ENCODE measurements at places on chromosomes 5 and 9.

- DNase-seq = no peak
These were observed 907 bp upstream of the NR2F1 start for GRCh38 chr5:93582167-93582462.

DNA sequence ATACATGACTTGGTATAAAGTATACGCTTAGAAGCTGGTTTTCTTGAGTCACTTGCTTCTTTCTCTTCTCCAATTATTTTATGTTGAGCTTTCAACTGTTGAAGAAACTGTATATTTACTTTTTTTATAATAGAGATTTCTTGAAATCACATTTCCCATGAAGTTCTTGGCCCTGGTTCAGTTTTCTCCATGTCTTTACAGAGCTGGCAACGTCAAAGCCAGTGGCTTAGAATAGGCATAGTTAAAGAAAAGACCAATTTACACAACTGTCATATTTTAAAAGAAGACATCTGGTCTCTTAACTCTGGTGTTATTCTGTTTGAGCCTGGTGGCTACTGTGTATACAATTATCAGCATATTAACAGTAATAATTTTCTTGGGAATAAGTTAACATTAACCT is 1249.3 kb downstream of the CDH12 start:
- no peak for DNase-seq

- DNase-seq = no peak
These were observed 6.5 kb upstream of the MAT2B start for GRCh38 chr5:163498886-163499285.

DNA sequence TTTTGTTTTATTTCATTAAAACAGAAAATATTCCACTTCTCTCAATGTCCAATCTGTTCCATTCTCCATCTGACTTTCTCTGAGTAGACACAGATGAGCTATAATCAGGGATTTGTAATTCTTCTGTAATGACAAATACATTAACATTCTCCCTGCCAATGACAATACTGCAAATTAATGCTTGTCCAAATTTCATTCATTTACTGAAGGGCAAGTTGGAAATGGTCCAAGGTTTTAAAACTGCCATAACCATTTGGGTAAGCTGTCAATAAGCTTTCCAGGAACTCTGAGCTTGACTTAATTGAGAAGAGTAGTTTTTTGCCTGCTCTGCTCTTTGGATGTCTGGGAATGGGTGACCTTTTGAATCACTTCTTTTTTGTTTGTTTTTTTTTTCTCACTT is 253.5 kb downstream of the DMRTA1 start:
- no peak for DNase-seq

DNA sequence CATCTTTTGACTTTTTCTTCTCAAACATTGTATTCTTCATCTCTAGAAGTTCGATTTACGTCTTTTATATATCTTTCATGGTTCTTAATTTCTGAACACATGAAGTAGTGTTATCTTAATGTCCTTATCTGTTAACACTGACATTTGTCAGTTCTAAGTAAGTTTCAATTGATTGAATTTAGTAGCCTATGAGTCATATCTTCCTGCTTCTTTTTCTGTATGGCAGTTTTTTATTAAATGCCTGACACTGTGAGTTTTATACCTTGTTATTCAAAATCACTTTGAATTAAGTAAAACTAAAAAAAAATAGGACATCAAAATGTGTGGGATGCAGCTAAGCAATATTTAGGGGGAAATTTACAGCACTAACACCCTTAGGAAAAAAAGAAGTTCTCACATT is 707.0 kb upstream of the ACO1 start:
- DNase-seq = no peak

- no peak for DNase-seq
These were observed 5.9 kb upstream of the NREP start for GRCh38 chr5:111762895-111763294.

DNA sequence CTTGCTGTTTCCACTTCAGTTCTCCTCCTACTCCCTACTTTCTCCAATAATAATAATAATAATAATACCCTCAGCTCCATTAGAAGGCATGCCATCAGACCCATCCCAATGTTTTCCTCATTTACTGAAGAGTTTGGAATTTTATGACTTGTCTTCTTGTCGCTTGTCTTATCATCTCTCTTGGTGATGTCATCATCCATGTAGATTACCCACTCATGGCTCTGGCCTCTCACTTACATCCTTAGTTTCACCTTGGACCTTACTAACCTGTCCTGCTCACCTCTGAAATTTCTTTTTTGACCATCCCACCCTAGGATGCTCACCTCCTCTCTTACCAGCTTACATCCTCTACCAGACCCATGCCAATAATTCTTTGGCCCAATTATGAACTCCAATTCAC is 329.3 kb downstream of the ACTL7B start:
- no peak for DNase-seq

DNA sequence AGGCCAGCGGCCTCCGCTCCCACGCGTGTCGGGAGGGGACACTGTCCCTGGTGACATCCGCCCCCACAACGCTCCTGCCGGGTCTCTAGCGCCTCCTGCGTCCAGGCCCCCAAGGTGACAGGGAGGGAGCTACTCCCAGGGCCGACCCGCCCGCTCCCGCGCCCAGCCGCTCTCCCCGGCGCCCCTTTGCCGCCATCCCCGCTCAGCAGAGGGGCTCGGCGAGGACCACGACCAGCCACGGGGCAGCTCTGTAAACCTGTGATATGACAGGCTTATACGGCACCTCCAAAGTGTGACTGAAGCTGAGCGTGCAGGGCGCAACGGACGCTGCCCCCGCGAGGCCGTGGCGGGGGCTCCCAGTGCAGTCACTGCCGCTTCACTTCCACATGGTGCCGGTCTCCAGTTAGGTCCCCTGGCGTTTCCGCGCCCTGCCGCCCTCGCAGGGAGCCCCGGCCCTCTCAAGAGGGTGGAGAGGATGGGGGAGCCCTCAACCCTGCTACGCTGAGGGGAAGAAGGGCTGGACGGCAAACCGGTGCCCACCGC is 978 bp upstream of the ADCY2 start:
- DNase-seq = no peak

GRCh38 chr9:68711281-68711680 is 6.2 kb downstream of the PIP5K1B start:
- no peak for DNase-seq

DNA sequence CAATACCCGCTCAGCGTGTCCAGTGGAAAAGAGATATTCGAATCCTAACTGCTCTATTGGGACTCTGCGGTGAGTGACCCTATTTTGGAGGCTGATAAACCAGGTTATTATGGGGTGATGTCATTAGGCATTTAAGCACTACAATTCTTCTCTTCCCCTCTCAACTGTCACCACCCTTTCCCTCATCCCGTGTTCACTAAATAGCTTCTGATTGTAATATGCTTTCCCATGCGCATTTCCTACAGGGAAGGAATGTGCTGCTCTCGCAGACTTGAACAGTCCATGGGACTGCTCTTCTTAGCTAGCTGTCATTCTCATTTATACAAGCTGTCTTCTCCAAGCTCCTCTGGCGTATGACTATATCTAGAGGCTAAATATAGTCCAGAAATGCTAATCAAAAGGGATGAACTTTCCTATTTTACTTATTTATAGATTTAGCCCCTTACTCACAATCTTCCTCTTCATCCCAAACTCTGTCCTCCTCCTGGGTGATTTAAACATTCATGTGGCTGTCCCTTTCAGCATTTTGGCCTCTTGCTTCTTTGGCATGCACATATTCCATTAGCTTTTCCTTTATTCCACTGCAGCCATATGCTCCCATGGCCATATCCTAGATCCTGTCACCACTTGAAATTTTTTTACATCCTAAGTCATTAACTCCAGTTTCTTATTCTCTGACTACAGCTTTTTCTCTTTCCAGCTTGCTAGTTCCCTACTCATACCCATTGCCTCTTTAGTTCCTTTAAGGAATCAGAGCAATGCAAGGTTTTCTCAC is 39.6 kb upstream of the CSNK1G3 start:
- no peak for DNase-seq

- no peak for DNase-seq
These were observed 186.8 kb downstream of the HSPA4 start for GRCh38 chr5:133238426-133239205.

- no peak for DNase-seq
These were observed 39.3 kb upstream of the CDC42SE2 start for GRCh38 chr5:131224387-131225201.

DNA sequence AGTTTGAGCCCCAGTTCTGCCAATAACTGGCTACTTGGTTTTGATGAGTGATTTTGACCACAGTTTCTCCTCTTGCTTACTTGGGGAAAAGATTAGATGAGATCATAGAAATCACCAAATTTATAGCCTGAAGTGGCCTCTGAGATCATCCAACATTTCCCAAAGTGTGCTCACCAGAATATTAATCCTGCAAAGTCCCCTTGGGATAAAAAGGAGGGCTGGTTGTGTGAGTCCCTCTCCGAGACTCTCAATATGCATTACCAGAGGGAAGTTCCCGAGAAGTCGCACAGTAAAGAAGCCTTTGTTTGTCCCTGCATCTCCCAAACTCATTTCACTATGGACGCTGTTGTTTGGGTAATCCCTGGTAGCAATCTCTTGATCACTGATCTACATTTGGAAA is 88.4 kb upstream of the ADRA1B start:
- no peak for DNase-seq

DNA sequence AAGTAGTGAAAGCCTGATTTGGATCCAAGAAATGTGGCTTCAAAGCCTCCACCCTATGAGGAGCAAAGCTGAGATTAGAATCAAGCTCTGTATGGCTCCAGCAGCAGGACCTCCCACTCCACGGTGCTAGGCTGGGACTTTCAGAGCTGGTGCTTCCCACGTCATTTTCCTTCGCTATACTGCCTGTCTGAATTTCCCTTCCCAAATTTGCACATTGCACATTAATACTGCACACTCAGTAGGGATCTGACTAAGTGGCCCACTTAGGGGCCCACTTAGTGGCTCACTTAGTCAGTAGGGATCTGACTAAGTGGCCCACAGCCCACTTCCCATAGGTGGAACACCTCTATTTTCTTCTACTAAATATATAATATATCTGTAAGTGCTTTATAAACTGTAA is 14.1 kb upstream of the SPDL1 start:
- DNase-seq = no peak

GRCh38 chr9:96172797-96173196 is 129.2 kb downstream of the HSD17B3 start:
- DNase-seq = no peak

DNA sequence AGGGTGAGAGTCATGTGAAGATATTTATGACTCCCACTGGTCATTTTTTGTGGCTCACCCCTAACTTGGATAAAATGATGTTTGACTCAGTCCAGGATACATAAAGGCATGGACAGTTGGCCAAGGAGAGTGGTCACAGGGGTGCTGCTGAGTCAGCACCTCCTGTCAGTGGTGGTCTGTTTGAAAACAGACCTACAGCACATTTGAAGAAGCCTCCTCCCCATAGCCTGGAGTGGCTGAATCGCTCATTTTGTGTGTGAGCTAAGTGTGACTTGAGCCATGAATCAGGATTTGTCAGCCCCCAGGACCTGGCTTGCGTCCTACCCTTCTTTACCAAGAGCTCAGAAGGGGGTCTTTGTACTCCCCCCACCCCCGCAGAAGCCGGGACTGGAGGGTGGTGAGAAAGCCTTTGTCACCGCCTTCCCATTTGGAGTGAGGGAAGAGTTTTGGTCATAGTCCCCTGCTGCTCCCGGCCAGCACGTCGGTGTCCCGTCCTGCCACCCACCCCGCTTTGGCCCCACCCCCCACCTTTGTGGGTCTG is 35.6 kb downstream of the TRIO start:
- DNase-seq = no peak

- no peak for DNase-seq
These were observed 307.3 kb upstream of the MPDZ start for GRCh38 chr9:13586587-13587374.

GRCh38 chr9:33460854-33461253 is 12.9 kb downstream of the NOL6 start:
- DNase-seq = no peak

- DNase-seq = no peak
These were observed 60.6 kb downstream of the AUH start for GRCh38 chr9:91301161-91301560.

- DNase-seq = no peak
These were observed 157.2 kb upstream of the ATP10B start for GRCh38 chr5:161009194-161009593.

DNA sequence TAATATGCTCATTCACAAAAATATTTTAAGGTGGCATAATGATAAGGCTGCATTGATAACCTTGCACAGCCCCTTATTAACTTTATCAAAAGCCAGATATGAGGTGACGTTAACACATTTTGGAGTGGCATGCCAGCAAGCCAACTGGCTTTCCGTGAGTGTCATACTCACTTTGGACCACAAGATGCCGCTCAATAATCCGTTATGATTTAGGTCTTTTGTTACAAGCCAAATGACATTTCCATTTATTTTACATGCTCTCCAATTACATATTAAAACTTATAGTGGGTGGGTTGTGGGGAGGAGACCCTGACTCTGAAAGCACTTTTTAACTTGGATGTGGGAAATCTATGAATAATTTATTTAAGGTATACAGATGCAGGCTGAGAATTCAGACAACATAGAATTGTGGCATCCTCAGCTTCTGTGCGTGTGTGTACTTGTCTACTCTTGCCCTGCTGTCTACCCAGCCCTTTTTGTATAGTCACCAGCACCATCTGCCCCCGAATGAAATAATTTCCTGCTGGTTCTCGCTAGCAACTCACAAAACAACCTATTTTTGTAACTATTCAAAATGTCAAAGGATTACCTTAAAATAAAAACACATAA is 305.1 kb downstream of the PSAT1 start:
- DNase-seq = peak; percentile 72

GRCh38 chr5:56244627-56245026 is 11.5 kb upstream of the ANKRD55 start:
- DNase-seq = no peak

DNA sequence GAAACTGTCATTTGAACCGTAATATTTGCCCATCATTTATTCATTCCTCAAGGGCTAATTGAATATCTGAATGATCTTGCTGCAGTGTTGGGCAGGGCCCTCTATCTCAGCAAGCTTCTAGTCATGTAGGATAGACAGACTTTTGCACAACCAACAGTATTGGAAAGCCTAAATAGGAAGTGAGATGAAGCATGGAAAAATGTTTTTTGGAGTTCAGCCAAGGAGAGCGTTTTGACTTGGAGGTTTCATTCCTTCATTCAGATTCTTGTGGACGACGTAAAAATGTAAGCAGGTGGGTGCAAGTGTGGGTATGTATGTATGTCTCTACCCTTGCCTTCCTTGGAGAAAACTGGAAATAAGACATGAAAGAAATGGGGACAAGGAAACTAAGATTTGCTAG is 15.5 kb downstream of the DAPK1 start:
- no peak for DNase-seq
